Stimulated activated CD8-positive, alpha-beta memory T cell treated with anti-CD3 and anti-CD28 coated beads, Interleukin-15, amount 100 ng/mL, for 1 hour (primary cell): ENCODE measurements at places on chromosomes 5 and 9.

DNA sequence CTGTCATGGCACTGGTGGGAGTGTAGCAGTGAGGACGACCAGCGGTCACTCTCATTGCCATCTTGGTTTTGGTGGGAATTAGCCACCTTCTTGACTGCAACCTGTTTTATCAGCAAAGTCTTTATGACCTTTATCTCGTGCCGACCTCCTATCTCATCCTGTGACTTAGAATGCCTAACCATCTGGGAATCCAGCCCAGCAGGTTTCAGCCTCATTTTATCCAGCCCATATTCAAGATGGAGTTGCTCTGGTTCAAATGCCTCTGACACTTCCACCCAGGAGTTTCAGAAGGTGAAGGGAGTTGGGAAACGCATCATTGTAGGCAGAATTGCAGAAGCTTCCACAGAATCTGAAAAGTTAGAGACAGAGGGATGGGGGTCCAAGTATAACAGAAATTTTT is 35.4 kb downstream of the SHC3 start:
- no peak for DNase-seq

DNA sequence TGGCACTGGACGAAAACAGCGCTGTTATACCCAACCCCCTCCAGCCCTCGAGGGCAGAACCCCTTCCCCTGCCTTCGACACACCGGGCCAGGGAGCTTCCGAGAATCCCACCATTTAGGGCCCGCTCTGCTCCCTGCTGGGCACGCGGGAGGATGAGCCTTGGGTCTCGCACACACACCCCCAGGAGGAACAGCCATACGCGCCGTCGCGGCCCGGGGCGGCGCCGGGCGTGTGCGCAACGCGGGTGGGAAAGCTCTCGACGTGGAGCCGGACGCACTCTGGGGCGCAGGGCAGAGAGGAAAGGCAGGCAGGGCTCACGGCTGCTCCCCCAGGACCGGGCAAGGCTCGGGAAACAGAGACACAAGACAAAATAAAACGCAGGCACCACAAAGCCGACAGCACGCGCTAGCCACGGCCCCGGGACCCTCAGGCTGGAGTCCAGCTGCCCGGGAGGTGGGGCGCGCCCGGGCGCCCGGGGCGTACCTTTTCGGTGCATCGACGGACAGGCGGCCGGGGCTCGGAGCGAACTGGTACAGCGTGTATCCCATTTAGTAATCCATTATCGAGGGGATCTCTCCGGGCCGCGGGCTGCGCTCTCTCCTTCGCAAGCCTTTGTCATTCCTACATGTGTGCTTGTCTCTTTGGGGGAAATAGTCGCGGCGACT is 789 bp downstream of the SEMA6A start:
- no peak for DNase-seq

- no peak for DNase-seq
Observed at GRCh38 chr9:36845844-36846243, 188.2 kb downstream of the PAX5 start.

DNA sequence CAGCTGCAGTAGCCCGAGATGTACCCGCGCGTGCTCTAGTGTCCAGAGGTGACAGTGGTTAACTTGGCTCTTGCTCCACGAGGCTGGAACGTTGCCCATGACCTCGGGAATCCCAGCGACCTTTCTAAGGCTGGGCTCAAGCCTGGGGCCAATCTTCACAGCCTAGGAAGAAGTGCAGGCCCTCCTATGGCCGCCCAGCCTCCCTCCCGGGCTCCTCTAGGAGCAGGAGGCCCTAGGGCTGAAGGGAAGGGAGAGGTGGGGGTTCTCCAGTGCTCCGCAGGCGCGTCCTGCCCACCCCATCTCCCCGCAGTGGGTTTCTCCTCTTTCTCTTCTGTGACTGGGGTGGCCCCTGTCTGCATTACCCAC is 13.3 kb downstream of the NR2F1 start:
- no peak for DNase-seq

GRCh38 chr5:78108564-78108963 is 185.9 kb downstream of the AP3B1 start:
- DNase-seq: no peak

DNA sequence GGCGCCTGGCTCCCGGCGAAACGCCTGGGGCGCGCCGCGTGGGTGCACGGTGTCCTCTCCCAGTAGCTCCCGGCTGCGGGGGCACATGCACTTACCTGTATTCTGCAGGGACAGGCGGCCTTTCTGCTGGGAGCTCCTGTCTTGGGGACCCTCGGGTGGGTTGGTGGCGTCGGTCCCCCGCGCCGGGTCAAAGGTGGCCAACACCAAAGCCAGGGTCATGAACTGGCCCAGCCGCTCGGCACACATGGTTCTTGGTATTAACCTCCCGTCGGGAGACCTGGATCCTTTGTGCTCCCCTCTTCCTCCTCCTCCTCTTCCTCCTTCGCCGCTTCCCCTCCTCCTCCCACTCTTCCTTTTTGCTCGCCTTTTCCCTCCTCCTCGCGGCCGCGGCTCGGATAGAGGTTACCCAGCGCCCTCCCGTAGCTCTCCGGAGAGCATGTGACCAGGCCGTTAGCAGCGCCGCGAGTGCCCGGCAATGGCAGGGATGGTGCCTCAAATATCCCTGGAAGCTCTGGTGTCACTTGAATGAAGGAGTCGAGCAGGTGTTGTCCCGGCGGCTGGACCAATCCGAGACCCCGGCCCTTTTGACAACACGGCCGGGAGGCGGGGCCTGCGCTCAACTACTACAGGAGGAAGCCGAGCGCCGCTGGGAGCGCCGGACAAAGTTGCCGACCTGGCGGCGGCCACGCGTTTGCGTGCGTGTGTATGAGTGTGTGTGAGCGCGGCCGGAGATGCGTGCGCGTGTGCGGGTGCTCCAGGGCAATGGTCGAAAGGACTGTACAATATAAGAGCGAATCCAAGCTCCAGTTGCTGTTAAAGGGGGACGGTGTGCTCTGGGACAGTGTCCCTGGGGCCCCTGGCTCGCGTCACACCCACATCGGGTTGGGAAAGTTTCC is at the start of gene STC2:
Gene STC2, minus strand, starts transcription at position 467 of the 896 bp plus-strand sequence. Its CDS starts 221 bp downstream, at position 246.
- no peak for DNase-seq

DNA sequence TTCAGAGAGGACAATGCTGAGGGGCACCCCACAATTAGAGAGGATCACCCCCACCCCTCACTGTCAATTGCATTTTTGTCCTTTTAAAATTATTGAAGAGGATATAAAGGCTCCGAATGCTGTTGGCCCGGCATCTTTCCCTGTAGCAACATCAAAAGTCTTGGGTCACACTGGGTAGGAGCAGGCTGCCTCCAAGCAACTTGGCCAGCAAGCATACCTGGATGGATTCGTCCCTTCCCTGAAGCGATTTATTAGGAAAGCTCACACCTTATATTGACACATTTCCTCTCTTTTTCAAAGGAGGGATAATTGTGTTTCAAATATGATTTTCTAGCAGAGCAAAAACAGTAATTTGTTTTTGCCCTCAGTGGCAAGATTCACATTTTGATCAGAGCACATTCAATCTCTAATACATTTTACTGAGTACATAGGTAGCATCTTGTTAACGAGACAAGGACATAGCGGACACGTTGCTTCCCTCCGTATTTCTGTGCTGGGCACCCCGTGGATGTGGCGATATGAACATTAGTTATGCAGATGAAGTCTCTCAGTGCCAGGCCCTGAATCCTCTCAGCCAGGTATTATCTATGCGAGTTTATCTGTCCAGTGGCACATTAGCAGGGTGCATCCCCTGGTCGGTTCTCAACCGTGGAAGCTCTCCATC is 321.5 kb downstream of the NTRK2 start:
- no peak for DNase-seq

DNA sequence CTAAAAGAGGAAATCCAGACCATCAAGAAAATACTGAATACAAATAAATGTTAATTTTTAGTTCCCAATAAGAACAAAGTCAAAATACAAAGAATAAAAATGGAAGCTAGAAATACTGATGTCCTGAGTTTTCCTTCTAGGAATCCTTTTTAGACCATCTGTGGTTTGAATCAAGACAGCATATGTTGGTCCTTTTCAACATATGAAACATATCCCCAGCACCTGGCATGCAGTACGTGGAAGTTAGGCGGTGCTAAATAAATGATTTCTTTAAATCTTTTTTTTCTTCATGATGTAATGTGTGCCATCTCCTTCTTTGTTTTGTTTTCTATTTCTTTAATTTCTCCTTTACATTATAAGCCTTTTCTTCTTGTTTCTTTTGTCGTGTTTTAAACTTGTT is 34.0 kb downstream of the KIAA1958 start:
- DNase-seq: no peak

- DNase-seq: no peak
Observed at GRCh38 chr9:90651246-90651645, 8.6 kb upstream of the DIRAS2 start.

DNA sequence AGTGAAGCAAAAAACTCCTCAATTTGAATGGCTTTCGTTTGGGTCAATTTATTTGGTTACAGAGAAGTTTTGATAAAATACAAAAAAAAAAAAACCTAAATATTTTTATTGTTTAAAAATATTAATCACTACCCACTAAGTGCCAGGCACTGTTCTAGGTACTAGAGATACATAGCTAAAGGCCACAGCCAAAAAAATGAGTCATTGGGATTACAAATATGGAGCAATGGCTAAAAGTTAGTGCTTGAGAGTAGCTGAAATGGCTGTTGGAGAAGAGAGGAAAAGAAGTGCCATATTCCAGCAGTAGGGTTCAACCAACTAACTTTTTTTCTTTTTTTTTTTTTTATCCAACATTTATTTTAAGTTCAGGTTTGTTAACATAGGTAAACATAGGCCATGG is 130.1 kb upstream of the PTGER4 start:
- no peak for DNase-seq

DNA sequence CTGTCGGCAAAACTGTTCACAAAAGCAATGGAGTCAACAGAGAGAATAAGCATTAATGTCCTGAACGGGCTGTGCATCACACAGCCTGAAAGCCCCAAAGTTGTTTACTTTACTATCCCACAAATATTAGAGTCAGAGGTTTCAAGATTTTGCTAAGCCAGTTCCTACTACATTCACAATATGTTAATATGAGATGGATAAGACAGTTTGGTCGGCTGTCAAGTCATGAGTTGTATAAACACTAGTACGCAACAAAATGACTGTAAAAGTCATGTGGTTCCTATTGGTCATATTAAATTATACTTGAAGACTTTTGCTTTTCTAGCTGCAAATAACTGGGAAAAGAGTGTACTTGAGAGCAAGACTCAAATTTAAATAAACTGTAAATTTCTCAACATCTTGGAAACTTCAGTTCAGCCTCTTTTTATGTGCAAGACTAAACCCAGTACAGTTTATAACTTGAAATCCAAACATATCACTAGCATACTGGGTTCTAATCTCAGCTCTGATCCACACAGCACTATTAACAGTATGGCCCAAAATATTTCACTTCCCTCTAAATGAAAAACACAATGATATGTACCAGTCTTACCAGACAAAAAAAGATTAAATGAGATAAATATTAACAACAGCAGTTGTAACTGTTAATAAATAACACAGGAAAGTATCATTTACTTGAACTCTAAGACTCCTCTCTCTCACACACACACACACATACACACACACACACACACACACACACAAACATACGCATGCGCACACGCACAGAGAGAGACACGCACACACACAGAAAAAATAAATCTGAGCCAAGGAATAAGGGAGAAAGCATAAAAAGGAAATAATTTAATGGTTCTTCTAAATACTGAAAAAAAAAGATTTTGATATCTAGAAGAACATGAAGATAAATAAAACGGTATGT is 33.1 kb downstream of the FANCC start:
- no peak for DNase-seq

DNA sequence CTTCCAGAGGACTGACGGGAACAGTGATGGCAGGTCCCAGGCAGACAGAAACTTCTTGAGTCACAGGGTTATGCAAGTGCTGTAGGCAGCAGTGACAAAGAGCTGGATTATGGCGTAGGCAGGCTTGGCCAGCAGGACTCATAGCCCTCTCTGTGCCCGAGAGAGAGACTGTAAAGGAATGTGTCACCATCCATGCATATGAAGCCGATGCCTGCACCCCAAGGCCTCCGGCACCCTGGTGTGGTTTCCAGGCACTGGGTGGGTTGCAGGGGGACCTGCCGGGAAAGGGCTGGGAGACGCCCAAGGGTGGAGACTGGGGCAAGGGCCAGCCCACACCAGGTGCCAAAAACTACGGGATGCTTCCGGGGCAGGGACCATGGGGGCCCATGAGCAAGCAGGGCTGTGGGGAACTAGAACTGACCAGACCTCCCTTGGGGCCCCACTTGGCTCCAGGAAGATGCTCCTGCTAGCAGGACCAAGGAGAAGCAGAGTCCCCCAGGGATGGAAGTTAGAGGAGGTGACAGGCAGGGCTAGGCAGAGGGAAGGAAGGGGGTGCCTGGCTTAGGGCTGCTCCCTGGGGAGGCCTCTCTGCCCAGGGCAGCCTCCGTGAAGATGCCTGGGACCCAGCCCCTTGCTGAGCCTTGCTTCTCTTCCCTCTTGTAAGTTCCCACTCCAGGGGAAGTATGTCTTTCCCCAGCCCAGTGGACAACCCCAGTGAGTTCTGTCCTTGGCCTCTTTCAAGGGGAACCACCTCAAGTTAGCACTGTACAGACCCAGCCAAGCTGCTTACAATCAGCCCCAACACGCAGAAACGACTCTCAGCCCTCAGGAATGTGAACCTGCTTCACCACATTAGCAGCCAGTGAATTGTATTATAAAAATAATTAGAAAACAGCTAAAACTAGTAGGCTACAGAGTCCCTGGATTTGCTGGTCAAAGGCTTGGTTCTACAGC is 10.5 kb upstream of the IPPK start:
- no peak for DNase-seq

- DNase-seq: no peak
Observed at GRCh38 chr5:111603446-111603827, 91.1 kb upstream of the STARD4 start.

DNA sequence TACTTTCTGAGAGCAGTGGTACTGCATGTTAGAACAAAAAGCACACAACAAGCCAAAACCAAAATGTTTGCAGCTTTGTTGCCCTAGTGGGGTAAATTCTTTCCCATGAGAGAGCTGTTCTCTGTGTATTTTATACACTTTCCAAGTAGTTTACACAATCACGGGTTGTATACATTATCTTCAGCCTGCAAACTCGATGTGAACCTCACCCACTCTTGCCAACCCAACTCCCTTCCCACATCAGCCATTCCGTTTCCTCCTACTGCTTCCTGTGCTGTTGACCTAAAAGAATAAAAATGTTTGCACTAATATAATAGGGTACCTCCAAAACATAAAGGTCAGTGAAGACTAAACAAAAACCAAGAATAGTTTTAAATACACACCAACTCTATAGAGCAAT is 47.0 kb downstream of the IQGAP2 start:
- no peak for DNase-seq

GRCh38 chr5:173296737-173297676 is 31.2 kb downstream of the STC2 start:
- DNase-seq: no peak

DNA sequence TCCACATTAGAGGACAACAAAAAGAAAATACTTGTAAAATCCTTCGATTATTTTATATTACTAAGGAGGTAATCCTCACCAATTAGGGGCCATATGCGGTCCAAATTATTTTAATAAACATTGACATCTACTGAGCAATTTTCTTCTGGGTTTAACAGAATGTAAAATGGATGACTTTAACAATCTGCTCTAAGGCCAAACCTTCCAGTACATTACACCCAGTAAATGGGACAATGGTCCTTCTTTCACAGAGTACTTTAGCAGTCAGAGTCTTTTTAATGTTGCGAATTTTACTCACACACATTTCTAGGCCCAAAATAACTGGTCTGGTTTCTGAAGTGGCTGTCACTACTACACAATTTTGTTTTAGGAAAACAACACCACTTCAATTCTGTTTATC is 106.9 kb downstream of the TTC39B start:
- DNase-seq: no peak

GRCh38 chr5:142568283-142568995 is 117.5 kb downstream of the FGF1 start:
- DNase-seq: no peak
